ENCODE measurements at places on chromosomes 2 and 18. TPM values are rescaled to one million over a fixed set of nuclear protein-coding genes. Genes with fewer than 3 reads are reported as not detected.

GRCh38 chr2:237904831-237905599, 45.6 kb downstream of the RAMP1 start:
- peak overlapping the region; percentile 78 for H3K27ac ChIP-seq
- H3K36me3 ChIP-seq: peaks cover 7% of the 10 kb centered on the region
- H3K27me3 ChIP-seq: no peaks in the 10 kb centered on the region
- peak; percentile 30 for DNase-seq

DNA sequence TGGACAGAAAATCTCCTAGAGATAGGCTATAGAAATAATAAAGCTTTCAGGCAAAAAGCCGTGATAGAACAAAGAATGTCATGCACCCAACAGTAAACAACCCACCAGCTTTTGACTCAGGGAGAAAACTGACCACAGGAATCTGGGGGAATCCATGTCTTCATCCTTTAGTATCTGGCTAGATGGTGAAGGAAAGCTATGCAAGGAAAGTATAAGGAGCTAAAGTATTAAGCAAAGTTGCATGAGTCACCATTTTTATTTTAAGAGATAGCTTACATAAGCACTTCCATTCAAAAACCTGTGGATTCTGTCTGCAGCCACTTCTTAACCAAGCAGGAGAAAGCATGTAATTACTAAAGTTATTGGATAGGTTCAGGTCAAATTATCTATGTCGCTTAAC, 363.8 kb downstream of the LRP1B start:
- H3K27me3 ChIP-seq: no peaks in the 10 kb centered on the region
- H3K27ac ChIP-seq: no peak overlapping the region
- H3K4me1 ChIP-seq: no peaks in the 10 kb centered on the region
- no peaks in the 10 kb centered on the region for H3K36me3 ChIP-seq

DNA sequence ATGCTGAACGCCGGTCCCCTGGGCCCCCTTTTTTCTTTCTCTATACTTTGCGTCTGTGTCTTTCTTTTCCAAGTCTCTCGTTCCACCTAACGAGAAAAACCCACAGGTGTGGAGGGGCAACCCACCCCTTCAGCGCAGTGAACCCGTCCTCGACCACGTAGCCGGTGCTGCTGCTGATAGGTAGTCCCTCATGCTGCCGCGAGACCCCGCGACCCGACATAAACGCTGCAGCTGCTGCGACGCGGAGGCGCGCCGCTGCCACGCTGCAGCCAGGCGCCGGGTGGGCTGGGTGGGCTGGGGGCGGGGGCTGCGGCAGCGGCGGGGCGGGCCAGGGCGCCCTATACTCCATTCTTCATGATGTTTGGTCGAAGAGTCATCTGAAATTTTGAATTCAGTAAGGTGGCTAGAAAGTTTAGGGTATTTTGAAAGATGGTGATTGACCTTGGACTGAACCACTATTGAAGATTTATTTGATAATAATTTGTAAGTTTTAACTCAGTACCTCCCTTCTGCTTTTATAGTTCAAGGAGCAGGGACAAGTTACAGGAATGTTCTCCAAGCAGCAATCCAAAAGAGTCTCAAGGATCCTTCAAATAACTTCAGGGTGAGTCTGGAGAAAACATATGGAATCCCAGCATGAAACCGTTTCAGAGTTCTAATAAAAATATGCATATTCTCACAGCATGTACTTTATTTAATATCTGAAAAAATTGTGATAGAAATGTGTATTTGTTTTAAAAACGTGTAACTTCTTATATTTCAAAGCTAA, 24.1 kb downstream of the CFLAR start:
- no peak for DNase-seq
- H3K27me3 ChIP-seq: no peaks in the 10 kb centered on the region
- peaks cover 51% of the 10 kb centered on the region for H3K36me3 ChIP-seq
- no peak overlapping the region for H3K27ac ChIP-seq
- H3K4me1 ChIP-seq: peaks cover 26% of the 10 kb centered on the region

DNA sequence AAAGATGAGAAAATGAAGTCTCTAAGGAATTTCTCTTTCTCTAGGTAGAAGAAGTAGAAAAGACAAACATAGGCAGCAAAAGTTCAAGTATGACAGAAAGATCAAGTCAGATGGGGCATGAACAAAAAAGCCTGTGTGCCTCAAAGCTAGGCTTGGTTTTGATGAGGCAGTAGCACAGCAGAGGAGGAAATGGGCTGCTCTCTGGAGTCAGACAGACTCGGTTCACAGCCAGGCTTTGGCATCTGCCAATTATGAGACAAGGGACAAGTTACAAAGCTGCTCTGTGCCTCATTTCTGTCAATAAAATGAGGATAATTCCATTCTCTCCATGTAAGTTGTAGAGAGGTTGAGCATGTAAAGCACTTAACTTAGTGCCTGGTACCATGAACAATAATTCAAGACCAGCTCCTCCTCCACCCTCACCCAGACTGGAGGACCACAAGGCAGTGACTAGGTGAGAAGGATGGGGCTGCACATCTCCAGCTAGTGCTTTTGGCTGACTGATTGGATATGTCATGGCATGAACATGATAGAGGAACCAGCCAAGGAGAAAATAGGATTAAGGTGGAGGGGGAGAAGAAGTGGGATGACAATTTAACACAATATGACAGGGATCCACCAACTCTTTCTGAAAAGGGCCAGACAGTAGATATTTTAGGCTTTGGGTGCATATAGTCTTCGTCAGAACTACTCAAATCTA, 84.6 kb downstream of the TMEM163 start:
- no peak overlapping the region for H3K4me3 ChIP-seq
- H3K4me1 ChIP-seq: no peaks in the 10 kb centered on the region
- H3K36me3 ChIP-seq: no peaks in the 10 kb centered on the region
- DNase-seq: no peak
- H3K27ac ChIP-seq: no peak overlapping the region

- no peaks in the 10 kb centered on the region for H3K4me1 ChIP-seq
- no peak overlapping the region for H3K4me3 ChIP-seq
- H3K27me3 ChIP-seq: no peaks in the 10 kb centered on the region
- H3K27ac ChIP-seq: no peak overlapping the region
These were observed 39.9 kb upstream of the SMAD7 start for GRCh38 chr18:48990481-48991318.

DNA sequence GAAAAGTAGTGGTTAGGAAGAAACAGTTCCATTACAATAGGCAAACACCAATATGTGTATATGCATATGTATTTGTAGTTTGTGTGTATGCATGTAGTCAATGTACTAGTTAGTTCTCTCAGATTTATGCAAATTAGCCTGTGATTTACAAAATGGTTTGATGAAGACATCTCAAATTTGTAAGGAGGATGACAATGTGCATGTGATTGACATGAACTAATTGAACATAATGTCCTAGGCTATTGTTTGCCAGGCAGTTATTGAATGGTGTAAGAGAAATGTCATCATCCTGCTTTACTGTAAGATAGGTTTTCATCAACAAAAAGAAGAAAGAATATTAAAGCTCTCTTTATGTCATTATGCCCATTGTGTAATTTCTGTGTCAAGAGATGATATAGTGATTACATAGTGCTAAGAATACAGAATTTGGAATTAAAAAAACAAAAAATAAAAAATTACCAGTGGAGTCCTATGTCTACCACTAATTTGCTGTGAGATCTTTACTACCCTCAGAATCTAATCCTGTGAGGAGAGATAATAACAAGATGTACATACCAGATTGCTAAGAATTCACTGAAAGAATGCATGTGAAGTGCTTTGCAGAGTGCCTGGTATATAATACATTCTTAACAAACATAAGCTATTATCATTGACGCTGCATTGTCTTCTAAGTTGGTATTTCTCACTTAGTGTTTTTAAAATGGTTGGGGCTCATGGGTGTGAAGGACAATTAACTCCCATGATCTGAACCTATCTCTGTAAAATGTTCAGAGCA, 258.0 kb downstream of the CPS1 start:
- no peaks in the 10 kb centered on the region for H3K4me1 ChIP-seq
- no peak overlapping the region for H3K27ac ChIP-seq
- no peaks in the 10 kb centered on the region for H3K27me3 ChIP-seq
- no peak for DNase-seq
- H3K36me3 ChIP-seq: no peaks in the 10 kb centered on the region

GRCh38 chr2:150698016-150698661, 210.7 kb upstream of the RND3 start:
- no peaks in the 10 kb centered on the region for H3K4me1 ChIP-seq
- H3K4me3 ChIP-seq: no peak overlapping the region
- H3K36me3 ChIP-seq: no peaks in the 10 kb centered on the region
- H3K27ac ChIP-seq: no peak overlapping the region
- no peaks in the 10 kb centered on the region for H3K27me3 ChIP-seq

DNA sequence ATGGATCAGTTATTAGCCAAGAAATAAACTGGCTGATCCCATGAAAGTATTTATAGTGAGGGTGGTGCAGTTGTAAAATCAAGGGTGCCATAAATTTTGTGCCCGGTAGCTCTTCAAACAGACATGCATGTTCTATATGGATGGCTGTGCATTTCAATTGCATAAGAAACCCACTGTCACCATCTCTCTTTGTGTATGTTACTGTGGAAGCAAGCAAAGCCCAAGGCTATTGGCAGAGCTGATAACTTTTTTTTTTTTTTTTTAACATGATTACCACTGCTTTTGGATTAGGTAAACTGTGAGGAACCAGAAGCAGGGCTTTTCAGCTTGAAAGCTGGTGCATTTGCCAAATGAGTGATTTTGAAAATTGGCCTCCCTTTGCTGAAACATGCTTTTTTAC, 332.6 kb downstream of the SOX11 start:
- H3K4me1 ChIP-seq: no peaks in the 10 kb centered on the region
- H3K4me3 ChIP-seq: no peak overlapping the region
- DNase-seq: no peak
- H3K27ac ChIP-seq: no peak overlapping the region
- H3K27me3 ChIP-seq: no peaks in the 10 kb centered on the region
- no peaks in the 10 kb centered on the region for H3K36me3 ChIP-seq

- peaks cover 43% of the 10 kb centered on the region for H3K27me3 ChIP-seq
- H3K27ac ChIP-seq: no peak overlapping the region
- peaks cover 9% of the 10 kb centered on the region for H3K4me1 ChIP-seq
- H3K36me3 ChIP-seq: no peaks in the 10 kb centered on the region
These were observed 2.0 kb downstream of the RAB27B start for GRCh38 chr18:54830260-54830659.

DNA sequence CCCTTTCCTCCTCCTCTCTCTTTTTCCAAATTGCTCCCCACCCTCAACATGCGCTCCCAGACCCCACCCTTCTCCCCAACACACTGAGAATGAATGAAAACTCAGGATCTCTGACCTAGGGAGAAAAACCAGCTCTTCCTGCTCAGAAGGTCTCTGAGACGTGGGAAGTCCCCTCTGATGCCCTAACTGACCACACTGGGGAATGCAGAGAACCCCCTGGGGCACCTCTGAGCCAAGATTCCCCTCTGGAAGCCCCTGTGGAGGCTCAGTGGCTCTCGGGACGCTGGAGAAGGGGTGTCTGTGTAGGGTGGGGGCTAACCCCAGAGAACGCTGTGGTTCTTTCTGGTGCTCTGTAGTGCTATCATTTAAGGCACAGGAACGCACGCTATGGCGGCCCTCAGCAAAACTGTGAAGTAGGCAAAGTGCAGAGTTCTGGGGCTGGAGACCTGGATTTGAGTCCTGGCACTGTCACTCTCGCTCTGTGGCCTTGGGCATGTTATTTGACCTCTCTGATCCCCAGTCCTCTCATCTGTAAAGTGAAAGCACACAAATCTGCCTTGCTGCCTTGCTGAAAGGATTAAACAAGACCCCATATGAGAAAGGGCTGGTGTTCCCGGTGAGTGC, 17.1 kb downstream of the ATOH8 start:
- no peak overlapping the region for H3K4me3 ChIP-seq
- peaks cover 44% of the 10 kb centered on the region for H3K27me3 ChIP-seq
- no peak overlapping the region for H3K27ac ChIP-seq
- H3K36me3 ChIP-seq: no peaks in the 10 kb centered on the region

GRCh38 chr2:6186332-6187151, 494.4 kb downstream of the SOX11 start:
- no peaks in the 10 kb centered on the region for H3K36me3 ChIP-seq
- no peak overlapping the region for H3K27ac ChIP-seq
- H3K4me1 ChIP-seq: no peaks in the 10 kb centered on the region

DNA sequence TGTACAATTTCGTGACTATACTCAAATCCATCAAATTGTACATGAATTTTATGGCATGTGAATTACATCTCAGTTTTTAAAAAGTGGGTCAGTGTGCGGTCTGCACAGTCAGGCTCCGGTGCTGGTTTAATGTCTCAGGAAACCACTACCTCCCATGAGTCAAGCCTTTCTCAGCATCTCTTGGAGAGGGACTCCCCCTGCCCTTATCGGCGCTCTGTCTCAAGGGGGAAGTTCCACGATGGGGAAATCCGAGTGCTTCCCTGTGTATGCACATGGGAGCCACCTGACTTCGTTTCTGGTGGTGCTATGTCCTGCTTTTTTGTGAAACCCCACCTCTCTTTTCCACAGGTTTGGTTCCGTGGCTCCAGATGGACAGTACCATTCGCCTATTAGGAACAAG, 72.5 kb downstream of the ACOXL start:
- H3K36me3 ChIP-seq: no peaks in the 10 kb centered on the region
- peaks cover 68% of the 10 kb centered on the region for H3K27me3 ChIP-seq
- peak; percentile 67 for DNase-seq
- no peak overlapping the region for H3K4me3 ChIP-seq
- H3K27ac ChIP-seq: no peak overlapping the region
- H3K4me1 ChIP-seq: peaks cover 13% of the 10 kb centered on the region

DNA sequence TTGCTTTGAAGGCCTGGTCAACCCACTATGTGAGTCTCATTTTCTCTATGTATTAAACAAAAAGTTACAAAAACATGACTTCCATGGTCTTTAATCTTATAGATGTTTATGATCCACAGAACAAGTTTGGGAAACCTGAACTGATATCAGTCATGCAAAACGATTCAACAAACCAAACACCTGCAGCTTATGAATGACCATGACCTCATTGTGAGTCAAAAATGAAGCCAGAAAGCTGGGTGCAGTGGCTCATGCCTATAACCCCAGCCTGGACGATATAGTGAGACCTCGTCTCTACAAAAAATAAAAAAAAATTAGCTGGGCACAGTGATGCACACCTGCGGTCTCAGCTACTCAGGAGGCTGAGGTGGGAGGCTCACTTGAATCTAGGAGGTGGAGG, 270.4 kb upstream of the CCDC68 start:
- H3K27ac ChIP-seq: no peak overlapping the region
- H3K4me1 ChIP-seq: peaks cover under 1% of the 10 kb centered on the region
- H3K36me3 ChIP-seq: no peaks in the 10 kb centered on the region
- no peak overlapping the region for H3K4me3 ChIP-seq
- DNase-seq: no peak
- H3K27me3 ChIP-seq: no peaks in the 10 kb centered on the region

DNA sequence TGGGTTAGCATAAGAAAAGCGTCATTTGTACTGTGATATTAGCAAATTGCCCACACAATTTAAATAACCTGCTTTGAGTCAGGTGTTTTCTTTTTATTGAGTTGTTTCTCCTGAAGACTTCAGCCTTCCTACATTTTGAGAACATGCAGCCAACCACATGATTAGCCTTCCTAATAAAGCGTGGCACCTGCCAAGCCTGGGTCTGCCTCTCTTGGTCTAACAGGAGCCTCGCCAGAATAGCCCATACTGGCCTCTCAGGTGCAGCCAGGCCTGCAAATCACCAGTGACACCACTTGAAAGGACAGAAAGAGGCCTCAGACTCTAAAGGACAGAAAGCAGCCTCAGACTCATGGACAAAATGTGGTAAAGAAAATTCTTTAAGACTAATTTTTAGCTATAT, 653.8 kb downstream of the BCL11A start:
- no peaks in the 10 kb centered on the region for H3K36me3 ChIP-seq
- no peak for DNase-seq
- no peaks in the 10 kb centered on the region for H3K27me3 ChIP-seq
- H3K4me1 ChIP-seq: peaks cover 8% of the 10 kb centered on the region
- no peak overlapping the region for H3K27ac ChIP-seq

Gene GCG
- total RNA-seq: not detected

Gene CTAGE1
- not detected for total RNA-seq

Gene CLHC1
- 7.8 TPM for total RNA-seq

Gene TUBA3E
- total RNA-seq: not detected

Gene DAW1
- total RNA-seq: not detected

Gene CTLA4
- 50.9 TPM for total RNA-seq

Gene MAP3K19
- not detected for total RNA-seq
